Omental fat pad (tissue), 4 donors: ENCODE measurements at places on chromosomes 1 and 21.

DNA sequence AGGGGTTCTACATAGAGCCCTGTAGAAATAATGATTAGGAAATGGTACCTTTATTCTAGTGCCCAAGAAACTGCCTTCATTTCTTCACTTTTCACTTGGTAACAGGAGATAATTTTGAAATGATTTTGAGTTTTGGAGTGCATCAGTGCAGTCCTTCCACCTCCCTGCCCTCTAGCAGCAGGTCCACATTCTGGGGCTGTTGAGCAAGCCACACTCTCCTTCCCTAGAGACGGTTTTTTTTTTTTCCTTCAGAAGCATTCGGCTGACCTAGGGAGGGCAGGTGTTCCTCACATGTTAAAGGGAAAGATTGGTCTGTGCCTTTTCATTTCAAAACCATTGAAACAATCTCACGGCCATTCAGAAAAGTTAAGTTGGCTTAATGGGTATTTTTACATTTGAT lies 39.8 kb downstream of the SLC37A1 start:
- no peak for DNase-seq

GRCh38 chr1:78170859-78171258 lies 125.1 kb downstream of the GIPC2 start:
- no peak for DNase-seq

GRCh38 chr1:244735876-244736561 lies 83.1 kb downstream of the DESI2 start:
- no peak for DNase-seq

DNA sequence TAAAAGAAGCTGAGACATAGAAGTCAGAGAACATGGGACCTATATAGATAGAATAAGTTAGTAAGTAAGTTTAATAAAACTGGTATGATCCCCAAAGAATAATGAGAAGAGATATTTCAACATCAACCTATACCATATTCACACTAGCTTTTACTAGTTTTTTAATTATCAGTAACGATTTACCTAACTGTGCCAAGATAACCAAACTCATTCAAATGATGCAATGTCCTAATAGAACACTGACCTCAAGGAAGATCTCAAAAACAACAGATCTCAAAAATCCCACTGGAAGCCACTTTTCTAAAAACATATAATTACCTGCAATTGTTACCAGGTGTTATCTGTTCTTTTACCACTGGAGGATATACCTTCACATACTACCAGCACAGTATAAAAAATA lies 38.7 kb downstream of the ANKRD13C start:
- DNase-seq, result no peak

GRCh38 chr1:13830170-13830569 lies 130.2 kb downstream of the PRDM2 start:
- no peak for DNase-seq
